ENCODE measurements at places on chromosomes 11 and 22.

- peak; percentile 59 for DNase-seq
Observed at GRCh38 chr11:64449381-64450167, 90.6 kb downstream of the RPS6KA4 start.

- DNase-seq: no peak
Observed at GRCh38 chr11:114081641-114082414, 22.3 kb downstream of the ZBTB16 start.

DNA sequence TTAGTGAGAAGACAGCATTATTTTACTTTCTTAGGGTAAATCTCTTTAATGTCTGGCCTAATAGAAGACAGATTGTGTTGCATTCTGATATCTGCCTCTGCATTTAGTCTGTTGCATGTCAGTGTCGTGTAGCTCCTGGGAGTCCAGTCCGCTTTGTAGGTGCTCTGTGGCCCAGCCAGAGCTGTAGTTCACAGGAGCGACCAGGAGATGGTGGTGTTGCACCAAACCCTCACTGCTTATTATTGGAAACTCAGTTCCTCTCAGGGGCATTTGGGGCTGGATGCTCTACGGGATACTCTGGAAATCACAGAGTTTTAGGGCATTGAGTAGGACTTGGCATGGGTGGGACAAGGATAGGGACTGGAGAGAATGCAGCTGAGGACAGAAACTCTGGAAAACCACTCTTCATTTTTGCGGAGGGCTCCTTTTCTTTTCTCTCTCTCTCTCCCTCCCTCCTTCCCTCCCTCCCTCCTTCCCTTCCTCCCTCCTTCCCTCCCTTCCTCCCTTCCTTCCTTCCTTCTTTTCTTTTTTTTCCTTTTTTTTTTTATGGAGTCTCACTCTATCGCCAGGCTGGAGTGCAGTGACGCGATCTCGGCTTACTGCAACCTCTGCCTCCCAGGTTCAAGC, 21.7 kb downstream of the MIAT start:
- peak; percentile 63 for DNase-seq

GRCh38 chr11:67464411-67465188, 4.5 kb downstream of the TMEM134 start:
- DNase-seq: peak; percentile 90

GRCh38 chr11:111045874-111046273, 199.7 kb upstream of the POU2AF2 start:
- no peak for DNase-seq

DNA sequence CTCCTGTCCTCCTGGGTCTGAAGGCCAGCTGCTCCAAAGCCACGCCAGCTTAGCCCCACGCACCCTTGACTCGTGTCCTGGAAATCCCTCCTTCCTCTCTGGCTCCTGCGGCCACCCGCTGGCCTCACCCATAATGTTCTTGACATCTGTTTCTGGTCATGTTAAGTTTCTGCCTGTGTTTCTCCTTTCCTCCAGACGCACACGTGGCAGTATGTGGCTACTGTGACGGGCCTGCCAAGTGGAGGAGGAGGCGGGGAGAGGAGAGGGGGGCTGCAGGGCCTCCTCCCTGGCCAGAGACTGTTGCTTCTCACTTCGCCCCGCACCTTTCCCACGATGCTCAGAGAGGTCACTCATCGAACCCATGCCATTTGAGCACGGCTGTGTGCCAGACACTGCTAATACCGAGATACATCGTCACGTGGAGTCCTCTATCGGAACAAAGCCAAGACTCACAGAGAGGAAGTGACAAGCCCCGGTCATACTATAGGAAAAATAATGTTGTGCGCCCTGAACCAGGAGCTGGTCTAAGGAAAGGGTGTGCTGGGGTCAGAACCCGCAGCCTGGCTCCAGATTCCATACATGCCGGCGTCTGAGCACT, 11.5 kb downstream of the C1QTNF6 start:
- DNase-seq: no peak

DNA sequence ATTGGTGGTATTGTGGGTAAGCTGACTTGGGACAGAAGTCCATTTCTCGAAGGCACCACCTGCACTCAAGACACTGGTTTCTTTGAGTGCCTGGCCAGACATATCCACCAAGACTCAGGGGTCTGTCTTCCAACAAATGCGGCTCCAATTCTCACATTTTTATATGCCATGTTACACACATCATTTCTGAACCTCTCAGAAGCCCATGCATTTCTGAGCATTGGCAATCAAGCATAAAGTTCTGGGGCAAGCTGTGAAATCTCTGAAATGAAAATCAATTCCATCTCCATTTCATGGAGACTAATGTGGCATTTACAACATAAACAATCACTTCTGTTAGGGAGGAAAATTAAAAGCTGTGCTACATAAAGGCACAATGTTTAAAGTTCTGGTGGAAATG, 243.7 kb downstream of the KIRREL3 start:
- no peak for DNase-seq

DNA sequence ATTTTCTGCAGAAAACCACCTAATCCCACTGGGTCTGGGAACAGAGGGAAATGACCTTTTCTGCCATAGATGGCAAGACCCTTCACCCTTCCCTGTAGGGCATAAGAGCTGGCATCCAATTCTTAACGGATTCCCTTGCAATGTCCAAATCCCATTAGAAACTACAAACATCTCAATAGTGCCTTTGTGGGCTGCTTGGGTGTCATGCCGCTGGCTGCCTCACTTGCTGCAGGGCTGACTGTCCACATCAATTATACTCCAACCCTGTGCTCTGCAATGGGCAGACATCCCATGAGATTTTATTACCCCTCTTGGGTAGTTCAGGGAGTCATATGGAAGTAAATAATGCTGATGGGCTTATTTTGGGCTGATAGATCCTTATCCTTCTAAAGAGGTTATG, 7.3 kb downstream of the GRAP2 start:
- no peak for DNase-seq

DNA sequence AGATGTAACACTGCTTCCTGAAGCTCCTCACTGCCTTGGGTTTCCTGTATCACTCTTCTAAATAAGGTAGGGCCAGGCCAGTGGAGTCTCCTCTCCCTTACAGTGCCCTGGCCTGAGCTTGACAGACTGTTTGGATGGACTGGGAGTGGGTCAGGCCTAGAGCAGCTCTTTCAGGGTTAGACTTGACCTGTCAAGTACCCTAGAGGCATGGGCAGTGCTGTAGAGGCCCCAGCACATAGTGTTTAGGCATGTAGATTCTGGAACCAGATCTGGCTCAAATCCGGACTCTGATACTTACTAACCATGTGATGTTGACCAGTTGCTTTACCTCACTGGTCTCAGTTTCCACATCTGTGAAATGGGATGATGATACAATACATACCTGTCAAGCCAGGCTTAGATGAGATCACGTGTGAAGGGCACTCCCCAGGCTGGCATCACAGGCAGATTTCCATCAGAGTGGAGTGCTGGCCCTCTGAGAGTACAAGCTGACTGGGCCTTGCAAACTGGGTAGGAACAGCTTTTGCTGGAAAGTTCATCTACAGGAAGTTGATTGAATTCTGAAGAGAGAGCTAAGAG, 1.4 kb upstream of the MICAL2 start:
- DNase-seq: no peak

DNA sequence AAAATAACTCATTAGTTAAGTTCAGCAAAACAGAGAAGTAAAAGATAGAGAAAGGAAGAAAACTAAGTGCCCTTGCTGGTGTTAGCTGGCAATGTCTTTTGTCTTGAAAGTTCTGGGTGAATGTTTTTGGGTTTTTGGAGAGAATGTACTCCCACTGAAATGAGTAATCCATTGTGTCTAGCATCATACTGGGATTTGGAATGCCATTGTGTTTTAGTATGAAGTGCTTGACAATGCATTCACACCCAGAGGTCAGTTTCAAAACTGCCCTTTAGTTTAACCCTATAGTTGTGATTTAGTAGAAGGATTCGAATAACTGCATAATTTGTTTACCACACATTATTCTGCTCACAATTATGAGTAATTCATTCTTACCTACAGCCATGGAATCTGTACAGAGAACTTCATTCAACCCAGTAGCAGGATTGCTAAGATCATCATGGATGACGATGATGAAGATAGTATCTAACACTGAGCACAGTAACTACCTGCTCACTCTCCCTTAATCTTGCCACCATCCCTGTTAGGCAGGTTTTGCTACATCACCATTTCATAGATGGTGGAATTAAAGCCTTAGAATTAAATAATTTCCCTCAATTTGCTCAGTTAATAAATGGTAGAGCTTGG, 33.9 kb downstream of the MAML2 start:
- no peak for DNase-seq

GRCh38 chr11:85257837-85258236, 369.3 kb downstream of the DLG2 start:
- DNase-seq: no peak

All from SHP77 (cell line).